ENCODE measurements at places on chromosomes 11 and 22.

DNA sequence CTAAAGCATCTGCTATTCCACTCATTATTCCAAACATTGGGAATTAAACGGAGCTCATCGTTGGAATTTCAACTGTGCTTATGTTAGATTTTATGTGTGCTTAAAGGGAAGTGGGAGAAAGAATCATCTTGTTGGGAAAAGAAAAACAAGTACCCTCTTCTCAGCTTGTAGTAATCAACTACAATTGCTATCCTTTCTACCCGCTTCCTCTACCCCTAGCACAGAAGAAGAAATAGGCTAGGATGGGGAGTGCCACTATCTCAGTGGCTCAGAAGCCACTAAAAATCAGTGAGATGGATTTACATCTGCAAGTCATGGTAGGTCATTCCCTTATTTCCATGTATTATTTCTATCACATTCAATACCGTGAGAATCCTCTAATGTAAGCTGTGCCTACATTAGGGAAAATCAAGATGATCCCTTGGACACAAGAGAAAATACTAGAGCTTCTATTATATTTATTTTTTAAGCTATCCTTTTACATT is 97.9 kb upstream of the CD44 start:
- no peak for DNase-seq

GRCh38 chr11:1862588-1863351 is 9.9 kb downstream of the LSP1 start:
- peak; percentile 25 for DNase-seq

DNA sequence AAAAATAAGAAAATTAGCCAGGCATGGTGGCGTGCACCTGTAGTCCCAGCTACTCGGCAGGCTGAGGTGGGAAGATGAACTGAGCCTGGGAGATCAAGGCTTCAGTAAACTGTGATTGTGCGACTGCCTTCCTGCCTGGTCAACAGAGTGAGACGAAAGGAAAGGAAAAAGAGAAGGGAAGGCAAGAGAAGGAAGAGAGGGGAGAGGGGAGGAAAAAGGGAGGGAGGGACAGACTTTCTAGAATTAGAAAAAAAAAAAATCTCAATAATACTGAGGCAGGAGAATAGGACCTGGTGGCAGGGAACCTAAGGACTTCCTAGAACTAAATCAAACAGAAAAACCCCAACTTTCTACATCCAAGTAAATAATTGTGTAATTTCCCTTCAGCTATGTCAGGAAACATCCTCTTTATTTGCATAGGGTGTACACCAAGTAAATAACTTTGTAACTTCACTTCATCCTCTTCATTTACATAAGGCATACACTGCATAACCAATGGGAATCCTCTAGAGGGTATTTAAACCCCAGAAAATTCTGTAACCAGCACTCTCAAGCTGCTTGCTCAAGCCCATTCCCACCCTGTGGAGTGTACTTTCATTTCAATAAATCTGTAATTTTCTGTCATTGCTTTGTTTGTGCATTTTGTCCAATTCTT is 8.7 kb downstream of the SBF2 start:
- no peak for DNase-seq

DNA sequence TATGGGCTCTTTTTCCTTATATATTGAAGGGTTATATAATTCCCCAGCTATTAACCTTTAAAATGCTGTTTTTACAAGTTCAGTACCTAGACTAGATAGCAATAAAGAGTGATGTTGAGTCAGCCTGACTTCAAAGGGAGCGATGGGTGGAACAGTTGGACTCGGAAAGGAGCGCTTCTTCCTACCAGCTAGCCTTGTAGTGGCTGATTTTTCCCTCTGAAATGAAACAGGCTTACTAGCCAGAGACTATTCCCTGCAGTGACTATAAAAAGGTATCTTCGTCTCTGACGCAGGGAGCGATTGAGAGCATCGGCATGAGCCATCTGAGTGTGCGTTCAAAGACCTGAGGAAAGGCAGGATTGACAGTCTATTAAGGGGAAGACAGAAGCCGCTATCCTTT is 66.0 kb upstream of the GRAMD1B start:
- DNase-seq: no peak

- DNase-seq: no peak
These were observed 13.8 kb downstream of the CARS1 start for GRCh38 chr11:3043315-3043871.

GRCh38 chr22:28560046-28560742 is 119.4 kb downstream of the TTC28 start:
- no peak for DNase-seq

DNA sequence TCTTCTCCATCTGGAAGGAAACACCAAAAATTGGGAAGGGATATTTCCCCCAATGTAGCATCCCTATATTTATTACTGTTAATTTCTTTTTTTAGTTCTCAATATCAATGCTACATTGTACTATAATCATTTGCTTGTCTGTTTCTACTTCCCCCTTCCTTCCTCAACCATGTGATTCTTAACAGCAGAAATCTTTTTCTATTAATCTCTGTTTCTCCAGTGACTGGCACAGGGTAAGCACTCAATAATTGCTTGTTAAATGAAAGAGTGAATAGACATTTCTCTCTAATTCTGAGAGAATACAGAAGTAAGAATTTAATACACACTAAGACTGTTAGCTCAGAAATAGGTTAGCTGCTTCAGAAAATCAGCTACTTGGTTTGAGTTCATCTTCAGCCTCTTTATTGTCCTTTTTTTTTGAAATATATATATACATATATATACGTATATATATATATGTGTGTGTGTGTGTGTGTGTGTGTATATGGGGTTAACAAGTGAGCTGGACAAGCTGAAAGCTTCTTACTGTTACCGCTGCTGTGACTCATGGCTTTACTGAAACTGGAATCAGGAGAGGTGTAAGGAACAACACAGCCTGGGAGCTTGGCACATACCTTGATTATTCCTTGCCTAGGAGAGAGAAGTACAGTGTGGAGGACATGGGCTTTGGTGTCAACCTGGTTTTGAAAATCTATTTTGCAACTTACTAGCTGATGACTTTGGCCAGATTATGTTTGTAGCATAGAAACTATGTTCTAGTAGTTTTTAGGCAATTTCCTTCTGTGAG is 26.2 kb upstream of the PDE3B start:
- no peak for DNase-seq

DNA sequence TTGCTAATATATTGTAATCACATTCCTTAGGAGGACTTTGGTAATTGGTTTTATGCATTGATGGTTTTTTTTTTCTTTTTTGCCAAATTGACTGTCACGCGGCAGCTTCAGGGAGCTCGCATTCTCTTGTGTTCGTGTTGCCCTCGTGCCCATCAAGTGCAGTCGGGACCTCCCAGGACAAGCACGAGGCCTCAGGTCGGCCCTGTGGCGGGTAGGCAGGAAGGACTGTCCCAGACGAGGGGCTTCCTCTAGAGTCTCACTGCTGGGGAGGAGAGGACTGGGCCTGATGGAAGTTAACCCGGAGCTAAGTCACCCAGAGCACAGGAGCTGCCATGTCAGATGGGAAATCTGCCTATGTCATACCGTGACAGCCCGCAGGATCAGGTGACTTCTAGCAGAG is 37.0 kb downstream of the CTTN start:
- no peak for DNase-seq

GRCh38 chr11:122701143-122701542 is 45.6 kb downstream of the UBASH3B start:
- DNase-seq: no peak

DNA sequence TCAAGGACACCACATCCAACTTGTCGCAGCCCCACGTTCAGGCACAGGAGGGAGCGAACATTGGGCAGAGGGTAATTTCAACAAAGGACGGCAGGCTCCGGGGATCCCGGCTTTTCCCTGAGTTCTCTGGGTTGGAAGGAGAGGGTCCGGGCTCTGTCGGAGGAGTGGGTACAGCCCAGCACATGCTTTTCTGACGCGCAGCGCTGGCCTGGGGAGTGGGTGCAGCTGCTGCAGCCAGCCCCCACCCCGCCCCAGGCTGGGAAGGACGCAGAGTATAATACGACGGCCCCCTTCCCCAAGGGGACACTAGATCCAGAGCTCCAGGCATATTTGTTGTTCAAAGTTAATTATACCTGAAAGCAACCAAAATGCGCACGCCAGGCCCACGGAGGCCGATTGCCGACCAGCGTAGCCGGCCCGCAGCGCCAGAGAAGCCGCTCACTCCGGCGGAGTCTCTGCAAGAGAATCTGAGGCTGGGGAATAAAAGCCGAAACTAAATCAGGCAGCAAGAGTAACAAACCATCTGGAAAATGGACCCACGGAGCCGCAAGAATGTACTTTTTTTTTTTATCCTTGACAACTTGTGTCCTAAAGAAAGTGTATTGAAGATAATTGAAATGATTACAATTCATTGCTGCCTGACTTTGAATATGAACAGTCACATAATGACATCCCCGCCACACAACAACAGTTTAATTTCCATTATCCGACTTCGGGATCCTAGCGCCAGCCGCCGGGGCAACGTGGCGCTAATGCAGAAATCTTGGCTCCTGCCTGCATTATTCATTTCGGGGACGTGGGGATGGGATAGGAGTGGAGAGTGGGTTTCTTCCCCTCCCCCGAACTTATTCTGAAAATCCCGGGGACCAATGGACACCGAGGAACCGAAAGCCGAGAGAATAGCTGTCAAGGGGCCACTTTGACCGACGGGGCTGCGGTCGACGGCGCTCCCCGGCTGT is 14.0 kb upstream of the PAX6 start:
- no peak for DNase-seq
